ENCODE measurements at places on chromosomes 16 and 17.
A peak's percentile ranks its signal among the peaks of the same experiment; 100 is the strongest.

DNA sequence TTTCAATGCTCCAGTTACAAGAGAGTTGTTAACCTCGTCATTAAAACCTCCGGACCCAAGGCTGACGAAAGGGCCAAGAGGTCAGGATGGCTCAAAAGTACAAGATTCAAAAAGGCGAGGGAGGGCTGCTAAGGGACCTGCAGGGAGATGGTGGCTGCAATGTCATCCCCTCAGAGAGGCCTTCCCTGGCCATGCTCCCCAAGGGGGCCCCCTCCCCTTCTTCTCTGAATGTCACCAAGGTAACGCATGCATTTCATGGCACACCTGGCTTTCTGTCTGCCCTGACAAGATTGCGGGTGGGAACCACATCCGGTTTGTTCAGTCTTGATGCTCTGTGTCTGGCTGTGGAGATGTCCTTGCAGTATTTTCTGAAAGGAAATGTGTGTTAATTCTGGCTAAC lies 89.9 kb downstream of the C16orf78 start:
- DNase-seq, result no peak

DNA sequence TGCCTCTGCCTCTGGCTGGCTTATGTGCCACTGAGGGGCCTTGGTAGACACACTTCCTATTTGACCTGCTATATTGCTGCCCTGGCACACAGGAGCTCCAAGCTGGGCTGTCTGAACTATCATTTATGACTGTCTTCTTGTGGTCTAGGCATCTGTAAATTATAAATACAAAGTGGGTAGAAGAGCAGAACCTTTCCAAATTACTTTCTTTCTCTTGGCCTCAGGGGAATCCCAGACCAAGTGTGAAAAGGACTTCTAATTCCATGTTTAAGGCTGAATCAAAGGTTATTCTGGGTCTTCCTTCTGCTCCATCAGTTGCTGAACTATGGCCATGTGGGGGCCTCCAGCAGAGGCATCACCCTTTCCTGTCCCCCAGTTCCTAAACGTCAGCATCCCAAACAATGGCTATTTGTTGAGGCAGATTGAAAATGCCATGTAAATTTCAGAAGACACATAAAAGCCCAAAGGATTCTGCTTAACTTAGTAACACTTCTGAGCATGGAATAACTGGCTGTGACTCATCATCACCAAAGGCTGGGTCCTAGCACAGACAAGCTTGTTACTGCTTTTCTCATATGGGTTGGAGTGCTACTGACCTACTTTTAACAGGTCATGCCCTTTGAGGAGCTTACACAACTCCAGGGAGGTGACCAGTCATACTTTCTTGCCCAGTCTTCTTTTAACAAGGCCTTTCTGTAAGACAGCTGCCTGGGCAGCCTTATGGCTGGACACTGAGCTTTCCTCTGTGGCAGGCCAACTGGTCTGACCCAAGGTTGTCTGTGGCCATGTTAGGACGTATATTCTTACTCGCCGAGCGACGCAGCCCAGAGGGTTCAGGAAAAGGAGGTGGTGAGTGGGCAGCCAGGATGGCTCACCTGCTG lies 154.8 kb downstream of the VPS53 start:
- DNase-seq, result peak; percentile 92

DNA sequence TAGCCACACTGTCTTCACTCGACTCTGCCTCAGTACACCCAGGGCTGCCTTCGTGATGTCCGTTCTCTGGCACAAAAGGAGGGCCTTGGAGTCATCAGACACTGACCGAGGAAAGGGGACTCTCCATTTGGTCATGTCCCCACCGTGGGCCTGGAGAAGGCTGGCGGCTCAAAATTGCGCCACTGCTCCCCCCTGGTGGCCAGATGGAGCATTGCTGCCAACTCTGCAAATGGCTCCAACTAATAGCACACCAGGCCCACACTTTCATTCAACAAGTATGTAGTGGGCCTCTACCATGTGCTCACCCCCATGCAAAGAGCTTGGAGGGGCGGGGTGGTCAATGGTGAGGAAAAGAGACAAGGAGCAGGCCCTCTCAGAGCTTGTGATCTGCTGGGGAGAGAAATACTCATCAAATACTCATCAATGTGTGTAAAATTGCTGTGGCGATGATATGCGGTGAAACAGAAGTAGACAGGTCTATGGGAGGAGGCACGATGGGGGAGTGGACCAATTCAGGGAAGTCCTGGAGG lies 5.2 kb upstream of the GRIN2C start:
- peak; percentile 54 for DNase-seq

DNA sequence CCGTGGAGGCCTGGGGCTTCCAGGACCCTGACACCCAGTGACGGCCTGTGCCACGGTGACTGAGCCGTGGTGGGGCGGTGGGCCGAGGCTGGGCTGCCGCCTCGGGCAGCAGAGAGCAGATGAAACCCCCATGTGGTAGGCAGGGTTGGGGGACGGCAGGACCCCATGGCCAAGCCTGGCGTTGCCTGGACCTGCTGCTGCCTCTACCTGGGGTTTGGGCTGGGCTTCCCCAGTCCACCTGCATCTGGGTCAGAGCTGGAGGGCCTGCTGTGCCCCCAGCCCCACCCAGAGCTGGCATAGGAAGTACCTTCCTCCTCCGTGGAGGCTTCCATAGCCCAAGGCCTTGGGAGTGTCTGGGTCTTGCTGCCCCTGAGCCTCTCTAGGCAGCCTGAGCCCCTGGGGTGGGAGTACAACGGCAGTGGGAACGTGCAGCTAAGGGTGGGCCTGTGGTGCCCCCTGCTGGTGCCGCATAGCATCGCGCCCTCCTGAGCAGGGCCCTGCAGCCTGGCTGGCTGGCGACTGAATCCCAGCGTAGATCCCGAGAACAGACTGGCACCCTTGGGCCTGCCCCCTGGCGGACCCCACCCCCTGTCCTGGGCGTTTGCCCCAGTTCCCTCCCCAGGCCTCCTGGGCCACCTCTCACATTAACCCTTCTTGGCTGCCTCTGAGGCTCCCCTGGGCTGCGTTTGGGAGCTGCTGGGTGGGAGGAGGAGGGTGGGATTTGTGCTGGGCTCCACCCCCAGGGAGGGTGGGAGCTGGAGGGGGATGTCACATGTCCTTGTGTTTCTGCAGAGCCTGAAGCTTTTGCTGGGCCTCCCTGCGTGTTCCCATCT lies 12.6 kb upstream of the ATP6V0C start:
- peak; percentile 60 for DNase-seq

GRCh38 chr17:82787081-82787848 lies 35.4 kb downstream of the TBCD start:
- DNase-seq, result peak; percentile 93

GRCh38 chr16:4570688-4571321 lies 14.7 kb downstream of the C16orf96 start:
- no peak for DNase-seq

DNA sequence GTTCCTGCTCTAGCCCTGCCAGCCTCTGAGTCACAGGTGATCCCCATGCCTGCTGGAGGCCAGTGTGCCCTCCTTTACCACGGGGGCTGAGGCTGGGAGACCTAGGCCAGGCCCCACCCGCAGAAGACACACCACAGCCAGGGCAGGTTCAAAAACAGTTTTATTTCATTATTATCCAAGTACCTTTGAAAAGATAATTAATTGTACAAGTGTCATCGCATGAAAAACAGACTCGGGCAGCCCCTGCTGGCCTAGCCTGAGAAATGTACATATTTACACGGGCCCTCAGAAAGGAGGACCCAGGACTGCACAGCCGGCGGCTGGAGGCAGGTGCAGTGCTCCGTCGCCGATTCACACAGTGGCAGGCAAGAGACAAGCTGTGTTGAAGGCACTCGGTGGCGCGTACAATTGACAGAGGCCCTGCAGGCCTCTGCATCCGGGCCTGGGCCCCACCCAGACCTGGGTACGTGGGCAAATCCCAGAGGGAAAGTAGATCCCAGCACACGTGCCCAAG lies 4.4 kb downstream of the PDIA2 start:
- DNase-seq, result no peak

DNA sequence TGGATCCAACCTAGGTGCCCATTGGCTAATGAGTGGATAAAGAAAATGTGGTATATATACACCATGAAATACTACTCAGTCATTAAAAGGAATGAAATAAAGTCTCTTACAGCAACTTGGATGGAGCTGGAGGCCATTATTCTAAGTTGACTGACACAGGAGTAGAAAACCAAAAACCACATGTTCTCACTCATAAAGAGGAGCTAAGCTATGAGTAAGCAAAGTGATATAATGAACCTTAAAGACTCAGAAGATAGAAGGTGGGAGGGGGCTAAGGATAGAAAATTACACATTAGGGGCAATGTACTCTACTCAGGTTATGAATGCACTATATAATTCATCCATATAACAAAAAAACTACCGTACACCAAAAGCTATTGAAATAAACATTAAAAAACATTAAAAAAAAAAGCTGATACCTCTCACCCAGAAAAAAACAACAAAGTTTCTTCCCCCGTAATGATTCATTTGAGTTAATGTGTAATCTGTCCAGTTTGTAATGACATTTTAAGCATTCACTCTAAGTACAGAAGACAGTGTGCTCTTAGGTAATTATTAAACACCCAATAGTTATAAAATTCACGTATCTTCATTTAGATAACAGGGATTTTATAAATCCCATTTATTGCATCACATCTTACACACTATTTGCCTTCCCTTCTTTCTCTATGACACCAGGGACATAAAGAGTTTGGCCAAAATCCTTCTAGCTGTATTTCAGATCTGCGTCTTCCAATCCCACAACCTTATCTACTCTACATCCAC lies 941.5 kb downstream of the CDH11 start:
- no peak for DNase-seq

DNA sequence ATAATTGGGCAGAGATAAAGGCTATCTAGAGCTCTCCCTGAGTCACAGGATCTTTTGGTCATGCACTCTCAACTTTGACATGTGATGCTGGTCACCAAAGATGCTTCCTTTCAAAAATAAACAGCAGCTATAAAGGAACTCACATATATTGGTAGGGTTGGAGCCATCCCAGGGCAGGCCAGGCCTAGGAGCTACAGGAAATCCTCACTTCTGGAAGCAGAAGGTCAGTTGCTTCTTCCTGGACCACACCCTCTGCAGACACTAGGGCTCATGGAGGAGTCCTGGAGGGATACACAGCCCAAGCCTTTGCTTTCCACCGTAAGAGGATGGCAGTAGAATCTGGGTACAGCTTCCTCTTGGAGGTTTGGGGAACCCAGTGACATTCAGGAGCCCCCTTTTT lies 24.6 kb downstream of the SOST start:
- peak; percentile 24 for DNase-seq
